Body of pancreas (tissue), 4 donors: ENCODE measurements at places on chromosomes 16 and 17. TPM values are rescaled to one million over a fixed set of nuclear protein-coding genes. Genes with fewer than 3 reads are reported as not detected.

The RPS15A gene
- total RNA-seq: 232 TPM

The ERI2 gene
- total RNA-seq: 13.2 TPM

The NOTUM gene
- not detected for total RNA-seq

DNA sequence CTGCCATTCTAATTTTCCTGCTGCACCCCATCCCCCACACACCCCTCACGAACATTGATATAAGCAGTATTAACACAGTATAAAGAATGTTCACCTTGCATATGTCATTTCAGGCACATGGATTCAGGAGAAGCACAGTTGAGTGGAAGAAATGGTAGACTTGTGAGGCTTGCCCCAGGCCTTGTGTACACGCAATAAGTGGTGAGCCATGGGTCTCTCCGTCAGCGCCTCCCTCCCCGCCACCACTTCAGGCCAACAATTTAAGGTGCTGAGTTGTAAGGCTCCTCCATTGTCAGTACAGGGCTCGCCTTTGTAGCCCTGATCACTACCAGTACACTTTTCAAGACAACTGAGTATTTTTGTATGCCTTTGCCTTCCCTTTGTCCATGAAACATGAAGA lies 12.2 kb upstream of the CLEC18C start:
- no peaks in the 10 kb centered on the region for H3K4me1 ChIP-seq
- no peak for DNase-seq
- H3K36me3 ChIP-seq: peaks cover 25% of the 10 kb centered on the region
- no peak overlapping the region for H3K27ac ChIP-seq
- no peaks in the 10 kb centered on the region for H3K27me3 ChIP-seq

- H3K36me3 ChIP-seq: no peaks in the 10 kb centered on the region
- no peak for DNase-seq
- H3K27ac ChIP-seq: no peak overlapping the region
- H3K4me3 ChIP-seq: no peak overlapping the region
- H3K4me1 ChIP-seq: no peaks in the 10 kb centered on the region
Measured at GRCh38 chr17:74006371-74006770, 197.1 kb upstream of the RPL38 start.

DNA sequence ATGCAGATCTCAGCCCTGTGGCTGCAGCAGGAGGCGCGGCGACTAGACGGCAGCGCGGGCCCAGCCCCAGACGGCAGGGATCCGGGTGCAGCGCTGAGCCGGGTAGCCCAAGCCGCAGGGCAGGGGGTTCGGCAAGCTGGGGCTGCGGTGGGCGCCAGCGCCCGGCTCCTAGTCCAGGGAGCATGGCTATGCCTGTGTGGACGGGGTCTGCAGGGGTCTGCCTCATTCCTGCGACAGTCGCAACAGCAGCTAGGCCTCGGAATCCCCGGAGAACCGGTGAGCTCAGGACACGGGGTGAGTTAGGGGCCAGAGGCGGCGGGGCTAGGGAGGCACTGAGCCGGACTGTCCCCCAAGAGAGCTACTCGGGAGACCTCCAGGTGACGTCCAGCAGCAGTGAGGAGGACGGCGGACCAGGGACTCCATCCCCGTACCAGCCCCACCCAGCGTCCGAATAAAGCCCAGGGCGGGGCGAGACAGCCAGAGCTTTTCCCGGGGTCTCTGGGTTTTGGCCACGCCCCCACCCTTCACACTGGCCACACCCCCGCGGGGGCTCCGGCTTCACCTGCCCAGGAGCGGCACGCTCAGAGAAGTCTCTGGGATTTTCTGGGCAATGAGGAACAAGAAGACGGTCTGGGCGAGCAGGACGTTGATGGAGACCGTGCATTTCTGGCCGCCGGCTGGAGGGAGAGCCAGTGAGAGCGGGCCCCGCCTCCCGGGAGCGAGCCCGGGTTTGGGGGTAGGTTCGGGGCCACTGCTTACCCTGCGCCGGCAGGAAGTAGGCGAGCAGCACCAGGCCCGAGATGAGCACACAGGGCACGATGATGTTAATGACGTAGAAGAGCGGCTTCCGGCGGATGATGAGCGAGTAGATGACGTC lies 1.1 kb downstream of the C17orf107 start:
- H3K36me3 ChIP-seq: no peaks in the 10 kb centered on the region
- peak; percentile 26 for DNase-seq
- no peaks in the 10 kb centered on the region for H3K27me3 ChIP-seq
- H3K4me3 ChIP-seq: no peak overlapping the region
- no peak overlapping the region for H3K27ac ChIP-seq
- H3K4me1 ChIP-seq: peaks cover 45% of the 10 kb centered on the region

DNA sequence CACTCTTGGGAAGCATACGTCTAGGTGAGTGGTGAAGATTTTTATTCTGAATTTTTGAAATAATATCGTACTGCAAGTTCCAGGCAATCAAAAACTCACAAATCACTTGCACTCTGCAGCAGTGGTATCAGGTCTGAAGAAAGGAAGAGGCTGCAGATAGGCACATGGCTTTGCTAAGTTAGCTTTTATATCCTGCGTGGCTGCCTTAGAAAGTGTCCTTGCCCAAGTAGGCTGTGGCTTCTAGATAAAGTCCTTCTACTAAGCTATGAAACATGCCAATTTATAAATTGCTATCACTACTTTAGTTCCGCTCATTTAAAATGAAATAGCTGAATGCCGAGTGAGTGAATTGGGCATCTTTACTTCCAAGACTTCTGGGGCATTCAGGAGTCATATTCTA lies 17.9 kb downstream of the WWOX start:
- no peak for DNase-seq
- H3K27ac ChIP-seq: no peak overlapping the region
- no peaks in the 10 kb centered on the region for H3K27me3 ChIP-seq
- no peaks in the 10 kb centered on the region for H3K4me1 ChIP-seq
- H3K4me3 ChIP-seq: no peak overlapping the region
- H3K36me3 ChIP-seq: no peaks in the 10 kb centered on the region

DNA sequence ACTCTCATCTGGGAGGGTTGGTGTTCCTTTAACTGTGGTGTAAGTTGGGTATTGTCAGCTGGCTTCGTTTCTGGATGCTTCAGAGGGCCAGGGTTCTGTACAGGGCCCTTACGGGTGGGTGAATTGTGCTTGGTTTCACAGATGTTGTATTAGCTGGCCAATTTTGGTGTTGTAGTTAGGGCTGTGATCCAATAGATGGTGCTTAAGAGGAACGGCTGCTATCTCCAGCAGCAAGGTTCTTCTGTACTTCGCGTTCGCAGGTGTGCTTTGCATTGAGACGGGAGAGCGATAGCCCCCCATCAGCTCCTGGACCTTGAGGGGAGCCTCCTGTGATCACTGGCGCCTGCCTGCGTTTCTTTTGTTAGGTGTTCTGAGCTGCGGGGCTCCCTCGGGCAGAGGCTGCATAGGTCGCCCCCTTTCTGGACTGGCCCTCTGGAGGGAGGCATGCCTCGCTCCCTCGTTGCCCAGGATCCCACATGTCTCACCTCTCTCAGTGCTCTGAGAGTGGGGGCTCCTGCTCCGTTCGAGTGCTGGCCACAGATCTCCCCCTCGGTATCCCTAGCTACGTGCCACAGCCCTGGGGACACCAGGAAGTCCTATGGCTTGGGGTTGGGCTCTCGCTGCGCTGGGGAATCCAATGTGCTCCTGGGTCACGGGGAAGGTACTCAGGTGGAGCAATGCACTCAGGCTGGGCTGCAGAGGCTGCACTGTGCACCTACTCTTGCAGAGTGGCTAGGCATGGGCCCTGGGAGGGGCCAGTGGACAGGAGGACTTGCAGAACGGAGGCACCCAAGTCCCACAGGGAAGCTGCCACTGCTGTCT lies 837 bp upstream of the PRDM7 start:
- no peaks in the 10 kb centered on the region for H3K27me3 ChIP-seq
- no peak overlapping the region for H3K4me3 ChIP-seq
- DNase-seq: no peak
- peaks cover 21% of the 10 kb centered on the region for H3K4me1 ChIP-seq

The RNF43 gene
- total RNA-seq: 8.3 TPM

- H3K36me3 ChIP-seq: peaks cover 3% of the 10 kb centered on the region
- DNase-seq: no peak
- no peak overlapping the region for H3K27ac ChIP-seq
- H3K27me3 ChIP-seq: no peaks in the 10 kb centered on the region
Measured at GRCh38 chr17:75891022-75891604, 5.6 kb downstream of the TRIM65 start.

- H3K27me3 ChIP-seq: no peaks in the 10 kb centered on the region
- H3K4me3 ChIP-seq: no peak overlapping the region
- no peaks in the 10 kb centered on the region for H3K4me1 ChIP-seq
- DNase-seq: peak; percentile 63
- H3K36me3 ChIP-seq: peaks cover 15% of the 10 kb centered on the region
Measured at GRCh38 chr17:37570527-37571093, 38.6 kb downstream of the SYNRG start.

DNA sequence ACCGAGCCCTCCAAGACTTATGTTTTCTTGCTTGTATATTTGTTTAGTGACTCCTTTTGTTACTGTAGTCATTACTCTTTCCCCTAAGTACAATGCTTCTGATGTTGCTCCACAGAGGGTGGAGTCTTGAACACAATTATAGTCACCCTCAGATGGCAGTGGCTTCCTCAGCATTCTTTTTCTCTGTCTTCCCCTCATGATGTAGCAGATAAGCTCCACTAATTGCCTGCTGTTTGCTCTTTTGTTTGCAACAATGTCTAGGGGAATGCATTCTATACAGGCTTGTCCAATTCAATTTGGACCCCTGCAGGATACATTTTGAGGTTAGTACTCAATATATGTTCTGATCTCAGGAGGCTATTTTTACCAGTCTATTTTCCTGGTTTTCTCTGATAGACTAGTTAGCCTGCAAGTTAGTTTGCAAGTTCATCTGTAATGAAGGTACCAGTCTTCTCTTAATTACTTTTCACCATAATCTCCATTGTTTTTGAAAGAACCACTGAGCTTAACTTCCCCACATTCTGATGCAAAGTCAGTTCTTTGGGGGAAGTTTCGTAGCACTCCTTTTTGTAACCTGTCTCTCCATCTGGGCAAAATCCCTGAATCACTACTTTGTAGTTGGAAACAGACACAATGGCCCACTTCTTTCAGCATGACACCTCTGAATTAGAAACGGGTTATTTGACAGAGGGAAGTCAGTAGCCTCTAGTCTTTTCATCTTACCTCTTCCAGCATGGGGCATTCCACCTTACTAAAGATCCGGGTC lies 1509.2 kb downstream of the CDH11 start:
- H3K27ac ChIP-seq: no peak overlapping the region
- DNase-seq: no peak
- H3K27me3 ChIP-seq: no peaks in the 10 kb centered on the region
- H3K4me3 ChIP-seq: no peak overlapping the region
- H3K4me1 ChIP-seq: no peaks in the 10 kb centered on the region

- peaks cover 15% of the 10 kb centered on the region for H3K4me1 ChIP-seq
- H3K36me3 ChIP-seq: no peaks in the 10 kb centered on the region
- DNase-seq: peak; percentile 21
- H3K4me3 ChIP-seq: peak overlapping the region; percentile 8
- no peak overlapping the region for H3K27ac ChIP-seq
Measured at GRCh38 chr16:58464047-58464915, 35.7 kb upstream of the NDRG4 start.

The MAF gene
- total RNA-seq: 31.3 TPM

DNA sequence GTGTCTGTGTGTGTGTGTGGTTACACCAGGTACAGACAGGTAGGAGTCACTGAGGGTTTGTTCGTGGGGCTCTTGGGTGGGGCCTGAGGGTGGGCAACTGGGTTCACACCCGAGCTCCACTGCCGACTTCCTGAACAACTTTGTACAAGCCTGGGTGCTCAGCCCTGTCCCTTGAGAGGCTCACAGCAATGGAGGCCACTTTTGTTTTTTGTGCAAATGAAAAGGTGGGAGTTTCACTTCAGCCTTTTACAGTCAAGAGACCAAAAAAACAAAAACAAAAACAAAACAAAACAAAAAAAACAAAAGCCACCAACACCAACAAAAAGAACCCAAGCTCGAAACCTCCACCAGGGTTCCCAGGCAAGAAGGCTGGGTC lies 2.4 kb downstream of the RHBDF2 start:
- no peak overlapping the region for H3K4me3 ChIP-seq
- peak overlapping the region; percentile 85 for H3K27ac ChIP-seq
- H3K36me3 ChIP-seq: no peaks in the 10 kb centered on the region
- no peaks in the 10 kb centered on the region for H3K27me3 ChIP-seq
- H3K4me1 ChIP-seq: peaks cover 74% of the 10 kb centered on the region
- DNase-seq: no peak
